ENCODE measurements at places on chromosomes 5 and 9.

DNA sequence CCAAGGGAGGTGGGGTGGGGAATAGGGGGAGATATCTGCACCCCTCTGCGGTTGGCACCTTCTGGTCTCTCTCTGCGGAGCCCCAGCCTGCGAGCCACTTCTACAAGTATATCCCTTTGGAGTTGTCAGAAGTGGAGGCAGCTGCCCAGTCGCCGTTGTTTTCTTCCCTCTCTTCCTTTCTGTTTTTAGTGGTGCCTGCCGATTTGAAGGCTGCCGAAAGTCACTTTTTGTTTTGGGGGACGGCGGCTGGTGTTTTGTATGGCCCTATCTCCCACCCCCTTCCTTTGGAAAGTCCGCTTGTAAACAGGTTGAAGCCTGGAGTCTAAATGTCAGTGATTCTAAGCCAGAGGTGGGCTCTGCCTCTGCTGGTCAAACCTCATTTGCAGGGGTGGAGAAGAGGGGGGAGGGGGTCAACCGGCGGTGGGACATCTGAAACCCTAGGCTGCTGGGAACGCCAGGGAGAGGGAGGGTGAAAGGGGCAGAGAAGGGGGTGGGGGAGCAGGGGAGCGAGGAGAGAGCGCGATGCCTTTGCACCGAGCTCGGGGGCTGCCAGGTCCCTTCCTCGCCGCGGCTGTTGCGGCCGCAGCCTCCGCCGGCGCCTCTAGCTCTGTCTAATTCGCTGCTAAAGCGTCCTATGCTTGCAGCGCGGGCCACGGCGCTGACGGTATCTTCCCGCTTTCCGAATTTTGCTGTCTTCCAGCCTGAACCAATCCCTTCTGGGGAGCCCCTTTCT, at the start of gene FGF10:
TSS of gene FGF10 (minus strand) at position 331 of the 733 bp plus-strand sequence. CDS start 738 bp downstream, outside the sequence.
- no peak for DNase-seq

GRCh38 chr9:130117376-130117775, 54.8 kb upstream of the NCS1 start:
- DNase-seq, result peak; percentile 51

- DNase-seq, result no peak
Observed at GRCh38 chr9:131446276-131446675, 52.4 kb downstream of the PRRC2B start.

- no peak for DNase-seq
Observed at GRCh38 chr9:136091582-136092352, 3.3 kb downstream of the NACC2 start.

All from amniotic epithelial cell (primary cell).